ENCODE measurements at places on chromosomes 7 and 10.

- no peak for DNase-seq
Observed at GRCh38 chr10:99123851-99124250, 111.8 kb downstream of the HPSE2 start.

- no peak for DNase-seq
Observed at GRCh38 chr10:47318706-47319105, 3.5 kb upstream of the GDF2 start.

DNA sequence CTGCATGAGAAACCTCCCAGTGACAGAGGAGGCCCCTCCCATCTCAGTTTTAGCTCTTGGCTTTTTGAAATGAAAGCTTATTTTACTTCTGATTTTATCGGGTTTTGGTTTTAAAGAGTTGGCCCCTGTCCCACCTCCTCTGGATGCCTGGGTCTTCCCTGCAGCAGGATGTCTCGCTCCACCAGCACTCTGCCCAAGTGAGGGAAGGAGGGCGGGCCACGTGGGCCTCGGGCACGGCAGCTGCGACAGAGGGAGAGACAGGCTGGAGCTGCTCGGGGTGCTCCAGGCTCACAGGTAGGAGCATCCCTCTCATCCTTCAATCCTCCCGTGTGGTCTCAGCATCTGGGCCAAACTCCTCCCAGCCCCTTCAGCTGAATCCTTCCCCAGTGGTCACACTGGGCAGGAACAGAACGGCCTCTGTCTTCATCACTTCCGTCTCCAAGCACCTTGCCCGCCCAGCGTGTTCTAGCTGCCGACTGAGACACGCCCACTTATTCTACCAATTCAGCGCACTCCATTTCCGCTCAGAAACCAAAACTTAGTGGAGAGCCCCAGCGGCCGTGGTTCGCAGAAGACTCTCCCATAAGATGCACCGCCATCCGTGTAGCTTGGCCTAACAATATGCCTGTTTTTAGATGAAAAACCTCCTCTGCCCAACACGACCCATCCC, 222.9 kb downstream of the GLRX3 start:
- no peak for DNase-seq

DNA sequence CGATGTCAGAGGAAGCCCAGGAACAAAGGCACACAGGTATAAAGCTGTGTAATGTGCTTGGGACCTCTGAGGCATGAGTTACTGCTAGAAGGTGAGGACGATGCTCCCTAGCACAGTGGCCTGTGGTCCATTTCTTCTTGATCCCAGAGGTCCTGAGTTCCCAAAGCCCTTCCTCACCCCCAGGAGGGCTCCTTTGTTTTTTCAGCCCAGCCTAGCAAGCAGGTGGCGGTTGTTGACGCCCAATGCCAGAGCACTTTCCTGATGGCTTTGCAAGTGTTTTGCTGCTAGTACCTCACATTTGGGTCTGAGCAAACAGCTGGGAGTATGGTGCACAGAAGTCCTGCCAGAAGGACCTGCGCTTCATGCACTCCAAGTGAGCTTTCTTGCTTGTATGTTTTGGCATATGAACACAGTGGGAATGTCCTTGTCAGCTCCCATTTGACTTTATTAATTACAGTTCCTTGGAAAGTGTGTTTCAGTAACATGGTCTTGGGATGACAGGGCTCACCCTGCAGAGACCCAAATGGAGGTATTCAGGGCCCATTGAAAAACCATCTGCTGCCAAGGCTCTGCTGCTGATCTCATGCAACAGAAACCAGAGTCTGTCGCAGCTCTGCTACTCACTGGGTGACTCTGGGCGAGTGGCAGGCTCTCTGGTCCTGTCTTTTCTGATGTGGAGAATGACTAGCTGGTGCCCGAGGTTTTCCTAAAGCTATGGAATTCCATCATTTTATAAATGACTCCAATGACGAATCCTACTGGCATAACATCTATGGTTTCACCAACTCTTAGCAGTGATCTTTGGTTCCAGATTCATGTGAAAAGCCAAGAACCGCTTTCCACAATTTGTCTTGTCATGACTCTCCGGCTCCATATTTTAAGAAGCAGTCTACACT, 134.9 kb downstream of the ARID5B start:
- no peak for DNase-seq

- no peak for DNase-seq
Observed at GRCh38 chr10:110110338-110110737, 97.1 kb upstream of the MXI1 start.

DNA sequence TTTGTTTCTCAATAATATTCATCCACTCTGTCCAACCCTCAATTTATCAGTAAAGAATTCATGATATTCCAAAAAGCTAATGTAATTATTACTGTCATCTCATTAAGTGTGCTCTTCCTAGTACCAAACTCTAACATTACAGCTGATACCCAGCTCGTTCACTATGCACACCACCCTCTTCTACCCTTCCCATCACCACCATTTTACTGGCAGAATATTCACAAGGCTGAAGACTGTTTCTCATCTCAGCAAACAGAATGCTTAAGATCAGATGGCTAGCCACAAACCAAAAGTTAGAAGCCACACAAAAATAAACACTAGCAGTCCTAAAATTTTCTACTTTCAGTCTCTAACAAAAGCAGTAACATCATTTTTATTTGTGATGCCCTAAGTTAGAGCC, 121.5 kb downstream of the SRPK2 start:
- DNase-seq, result no peak

- DNase-seq, result no peak
Observed at GRCh38 chr7:99326408-99326782, 697 bp downstream of the ARPC1A start.

GRCh38 chr7:55189146-55189766, 170.4 kb downstream of the EGFR start:
- no peak for DNase-seq

- no peak for DNase-seq
Observed at GRCh38 chr10:100364175-100364574, 17.1 kb downstream of the SCD start.

DNA sequence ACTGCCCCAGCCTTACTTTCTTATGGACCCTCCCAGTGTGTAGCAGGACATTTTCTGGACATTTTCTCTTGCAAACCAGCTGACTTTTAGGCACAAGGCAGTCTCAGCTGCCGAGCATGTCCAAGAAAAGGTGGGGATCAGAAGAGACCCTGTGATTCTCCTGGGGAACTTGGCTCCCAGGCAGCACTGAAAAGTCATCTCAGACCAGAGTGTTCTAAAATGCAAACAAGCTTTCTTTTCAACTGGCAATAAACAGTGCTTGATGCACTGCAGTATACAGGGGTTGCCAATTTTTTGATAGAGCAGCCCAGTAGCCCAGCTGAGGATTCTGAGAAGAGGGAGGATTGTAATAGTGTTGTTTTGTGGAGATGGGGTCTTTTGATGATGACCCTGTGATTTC, 168.0 kb upstream of the PHYHIPL start:
- DNase-seq, result no peak

GRCh38 chr10:44971434-44971833, 7.2 kb downstream of the DEPP1 start:
- no peak for DNase-seq

GRCh38 chr10:90920986-90921666, at the start of gene ANKRD1:
TSS of gene ANKRD1 (minus strand) at chr10:90921087. CDS start at chr10:90921027, 60 bp downstream.
- DNase-seq, result no peak

DNA sequence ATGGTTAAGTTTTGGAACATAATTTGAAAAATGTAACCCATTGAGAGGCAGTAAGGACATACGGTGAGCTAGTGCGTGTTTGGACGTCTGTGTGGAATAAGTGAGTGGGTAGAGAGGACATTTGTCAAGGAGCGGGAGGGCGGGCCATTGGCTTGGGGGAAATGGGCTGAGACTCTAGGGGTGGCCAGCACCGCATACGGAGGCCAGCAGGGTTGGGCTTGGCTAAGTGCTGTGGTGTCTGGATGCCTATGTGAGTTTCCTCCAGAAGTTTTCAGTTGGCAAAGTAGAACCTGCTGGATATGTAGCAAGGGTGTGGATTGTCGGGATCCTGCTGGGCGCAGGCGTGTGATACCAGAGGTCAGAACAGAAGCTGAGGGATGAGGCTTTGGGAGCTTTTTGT, 103.0 kb downstream of the TCF7L2 start:
- DNase-seq, result no peak

GRCh38 chr7:47310020-47310419, 271.9 kb downstream of the TNS3 start:
- no peak for DNase-seq

- no peak for DNase-seq
Observed at GRCh38 chr7:47827351-47827756, 120.9 kb downstream of the PKD1L1 start.

GRCh38 chr10:26857991-26858706, 2.6 kb downstream of the ABI1 start:
- DNase-seq, result no peak

GRCh38 chr10:124886195-124886594, 55.7 kb upstream of the ZRANB1 start:
- DNase-seq, result no peak

DNA sequence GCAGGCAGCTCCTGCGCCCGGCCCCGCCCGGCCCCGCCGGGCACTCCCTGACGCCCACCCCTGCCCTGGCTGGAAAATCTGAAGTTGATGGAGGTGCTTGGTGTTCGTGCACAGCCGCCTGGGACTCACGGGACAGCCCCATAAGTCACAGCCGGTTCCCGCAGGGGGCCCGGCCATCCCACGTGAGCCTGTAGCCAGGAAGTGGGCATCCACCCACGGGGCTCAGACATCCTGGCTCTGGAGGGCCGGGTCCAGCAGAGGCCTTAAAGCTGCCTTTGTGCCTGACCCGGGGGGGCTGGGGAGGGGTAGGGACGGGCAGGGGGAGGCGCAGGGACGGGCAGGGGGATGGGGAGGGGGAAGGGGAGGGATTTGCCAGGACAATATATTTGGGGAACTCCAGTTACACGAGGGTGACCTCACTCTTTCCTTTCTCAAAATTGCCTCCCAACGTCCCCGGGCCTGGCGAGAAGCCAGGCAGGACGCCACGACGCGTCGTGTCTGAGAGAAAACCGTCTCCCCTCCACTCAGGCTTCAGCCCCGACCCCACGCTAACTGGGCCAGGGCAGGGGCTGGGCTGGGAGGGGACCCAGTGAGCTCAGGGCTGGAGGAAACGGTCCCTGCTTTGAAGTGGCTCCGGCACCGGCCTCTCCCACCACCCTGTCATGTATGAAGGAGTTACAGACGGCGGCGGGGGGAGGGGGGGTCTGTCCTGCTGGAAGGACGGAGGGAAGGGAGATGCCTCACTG, 82.1 kb upstream of the PDGFA start:
- DNase-seq, result peak; percentile 77

DNA sequence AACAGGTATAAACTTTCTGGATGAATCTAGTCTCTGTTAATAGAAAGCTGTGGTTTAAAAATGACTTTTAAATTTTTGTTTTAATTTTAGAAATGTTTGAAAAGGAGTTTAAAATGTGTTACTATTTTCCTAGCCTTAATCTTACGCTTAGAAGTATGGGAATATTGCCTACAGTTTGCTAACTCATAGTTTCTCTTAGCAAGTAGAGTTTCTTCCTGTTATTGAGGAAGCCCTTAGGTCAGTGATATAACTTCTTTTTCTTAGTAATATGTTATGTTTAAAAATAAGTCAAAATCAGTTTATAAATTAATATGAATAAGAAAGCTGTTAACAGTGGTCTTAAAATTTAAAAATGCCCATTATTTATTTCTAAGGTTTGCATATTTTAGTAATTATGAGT, 3.1 kb downstream of the STARD3NL start:
- DNase-seq, result no peak

DNA sequence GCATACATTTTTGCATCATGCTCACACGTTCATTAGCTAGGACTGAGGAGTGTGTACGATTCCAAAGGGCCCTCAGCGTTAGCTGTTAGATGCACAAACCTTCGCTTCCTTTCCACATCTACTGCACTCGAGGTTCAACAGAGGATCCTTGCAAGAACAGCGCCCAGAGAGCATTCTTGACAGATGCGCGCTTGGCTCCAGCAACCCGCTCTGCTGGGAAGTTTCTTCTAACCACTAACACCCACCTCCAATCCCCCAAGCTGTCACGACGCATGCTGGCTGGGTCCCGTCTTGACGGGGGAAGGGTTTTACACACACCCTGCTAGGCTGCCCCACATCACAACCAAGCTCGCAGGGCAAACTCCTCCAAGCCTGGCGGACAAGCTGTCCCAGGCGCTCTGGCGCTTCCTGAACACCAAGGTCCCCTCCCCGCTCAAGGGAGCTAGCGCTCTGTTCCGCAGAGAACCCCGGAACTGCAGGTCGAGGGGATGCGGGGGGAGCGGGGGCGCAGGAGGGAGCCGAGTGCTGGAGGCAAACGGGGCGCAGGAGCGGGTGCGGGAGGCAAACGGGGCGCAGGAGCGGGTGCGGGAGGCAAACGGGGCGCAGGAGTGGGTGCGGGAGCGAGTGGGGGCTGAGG, 653 bp upstream of the ADRB1 start:
- no peak for DNase-seq

GRCh38 chr7:83835424-83835823, 186.5 kb upstream of the SEMA3E start:
- DNase-seq, result no peak

- no peak for DNase-seq
Observed at GRCh38 chr7:148712678-148713329, 14.1 kb downstream of the CUL1 start.

DNA sequence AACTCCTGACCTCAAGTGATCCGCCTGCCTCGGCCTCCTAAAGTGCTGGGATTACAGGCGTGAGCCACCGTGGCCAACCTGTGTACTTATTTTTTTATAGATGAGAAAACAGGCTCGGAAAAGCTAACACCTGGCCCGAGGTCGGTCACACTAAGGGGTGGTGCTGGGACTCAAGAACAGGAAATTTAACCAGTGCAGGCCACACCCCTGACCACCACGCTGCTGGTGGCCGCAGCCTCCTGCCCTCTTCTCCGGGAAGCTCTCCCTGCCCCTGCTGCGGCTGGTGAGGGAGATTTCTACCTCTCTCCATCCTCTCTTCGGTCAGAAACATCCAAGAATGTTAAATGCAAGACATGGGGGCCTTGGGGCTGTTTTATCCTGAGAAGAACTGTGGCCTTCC, 63.2 kb downstream of the TNRC18 start:
- DNase-seq, result no peak

DNA sequence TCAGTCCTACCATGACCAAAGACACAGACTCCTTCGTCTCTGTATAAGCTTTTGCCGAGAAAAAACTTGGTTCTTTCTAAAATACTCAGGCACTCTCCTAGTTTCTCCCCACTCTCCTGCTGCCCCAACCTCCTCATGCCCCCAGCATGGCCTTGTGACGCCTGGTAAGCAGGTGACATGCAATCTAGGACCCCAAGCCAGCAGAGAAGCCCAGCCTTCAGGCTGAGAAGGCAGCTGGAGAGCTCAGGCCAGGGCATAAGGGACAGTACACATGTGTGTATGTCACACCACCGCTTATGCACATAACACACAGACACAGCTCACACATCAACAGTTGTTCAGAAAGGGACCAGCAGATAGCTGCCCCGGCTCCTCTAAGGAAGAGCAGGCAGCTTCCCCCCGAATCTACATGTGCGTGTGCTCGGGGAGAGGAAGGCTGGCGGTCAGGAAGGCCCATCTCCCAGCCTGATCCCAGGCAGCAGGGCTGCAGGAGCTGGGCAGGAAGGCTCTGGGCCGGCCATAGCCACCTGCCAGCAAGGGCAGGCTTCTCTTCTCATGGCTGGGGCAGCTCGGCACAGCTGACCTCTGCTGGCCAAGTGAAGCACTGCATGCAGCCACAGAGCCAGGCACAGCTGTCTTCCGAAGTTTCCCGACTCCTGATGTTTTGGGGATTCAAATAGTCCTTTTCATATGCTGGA, 8.5 kb downstream of the DDX56 start:
- peak; percentile 64 for DNase-seq
